ENCODE measurements at places on chromosomes 5 and 9.

- no peak for ATAC-seq
These were observed 36.0 kb downstream of the TTC1 start for GRCh38 chr5:160044967-160045366.

DNA sequence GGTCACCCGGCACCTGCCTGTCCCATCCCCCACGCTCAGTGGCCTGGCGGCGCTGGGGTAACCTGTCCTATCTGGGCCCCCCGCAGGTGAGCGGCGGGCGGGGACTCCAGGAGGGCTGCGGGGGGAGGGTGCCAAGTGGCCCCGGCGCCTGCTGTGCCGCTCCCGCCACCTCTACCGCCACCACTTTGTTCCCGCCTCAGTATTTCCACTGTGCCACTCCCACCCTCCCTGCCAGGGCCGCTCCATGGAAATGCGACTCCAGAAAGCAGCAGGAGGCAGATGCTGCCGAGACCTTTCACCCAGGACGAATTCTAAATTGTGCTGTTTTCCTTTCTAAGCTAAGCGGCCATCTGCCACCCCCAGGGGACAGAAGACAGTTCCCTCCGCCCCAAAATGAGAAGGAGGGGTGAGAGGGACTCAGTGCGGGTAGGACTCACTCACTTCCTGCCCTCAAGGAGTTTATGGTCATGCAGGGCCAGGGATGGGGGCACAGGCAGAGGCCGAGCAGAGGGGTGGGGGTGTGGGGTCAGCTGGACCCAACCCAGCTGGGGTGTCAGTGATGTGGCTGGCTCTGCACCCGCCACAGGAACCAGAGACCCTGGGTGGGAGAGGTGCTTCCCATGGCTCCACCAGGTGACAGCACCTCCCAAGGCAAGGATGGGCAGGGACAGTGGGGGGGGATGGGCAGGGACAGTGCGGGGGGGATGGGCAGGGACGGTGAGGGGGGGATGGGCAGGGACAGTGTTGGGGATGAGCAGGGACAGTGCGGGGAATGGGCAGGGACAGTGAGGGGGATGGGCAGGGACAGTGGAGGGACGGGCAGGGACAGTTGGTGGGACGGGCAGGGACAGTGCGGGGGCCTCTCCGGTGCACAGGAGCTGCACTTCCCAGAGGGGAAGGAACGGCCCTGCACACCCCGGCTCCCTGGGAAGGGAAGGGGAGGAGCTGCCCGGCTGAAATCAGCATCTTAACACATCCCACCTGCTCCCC is 17.8 kb downstream of the NOTCH1 start:
- ATAC-seq: no peak

DNA sequence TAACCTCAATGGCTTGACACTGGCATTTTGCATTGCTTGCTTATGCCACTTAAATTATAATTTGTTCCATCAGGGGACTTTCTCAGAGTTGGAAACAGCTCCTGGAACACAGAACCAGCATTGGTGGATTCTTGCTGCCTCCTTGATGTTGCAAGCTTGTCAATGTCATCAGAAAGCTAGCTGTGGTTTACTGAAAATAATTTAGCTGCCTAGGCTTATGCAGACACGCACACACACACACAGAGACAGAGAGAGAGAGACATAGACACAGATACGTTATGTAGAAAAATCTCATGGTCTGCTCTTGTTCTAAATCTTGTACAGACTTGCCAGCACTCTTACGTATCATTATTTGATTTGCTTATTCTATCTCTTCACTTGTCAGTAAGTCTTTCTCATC is 78.0 kb downstream of the HMHB1 start:
- no peak for ATAC-seq

DNA sequence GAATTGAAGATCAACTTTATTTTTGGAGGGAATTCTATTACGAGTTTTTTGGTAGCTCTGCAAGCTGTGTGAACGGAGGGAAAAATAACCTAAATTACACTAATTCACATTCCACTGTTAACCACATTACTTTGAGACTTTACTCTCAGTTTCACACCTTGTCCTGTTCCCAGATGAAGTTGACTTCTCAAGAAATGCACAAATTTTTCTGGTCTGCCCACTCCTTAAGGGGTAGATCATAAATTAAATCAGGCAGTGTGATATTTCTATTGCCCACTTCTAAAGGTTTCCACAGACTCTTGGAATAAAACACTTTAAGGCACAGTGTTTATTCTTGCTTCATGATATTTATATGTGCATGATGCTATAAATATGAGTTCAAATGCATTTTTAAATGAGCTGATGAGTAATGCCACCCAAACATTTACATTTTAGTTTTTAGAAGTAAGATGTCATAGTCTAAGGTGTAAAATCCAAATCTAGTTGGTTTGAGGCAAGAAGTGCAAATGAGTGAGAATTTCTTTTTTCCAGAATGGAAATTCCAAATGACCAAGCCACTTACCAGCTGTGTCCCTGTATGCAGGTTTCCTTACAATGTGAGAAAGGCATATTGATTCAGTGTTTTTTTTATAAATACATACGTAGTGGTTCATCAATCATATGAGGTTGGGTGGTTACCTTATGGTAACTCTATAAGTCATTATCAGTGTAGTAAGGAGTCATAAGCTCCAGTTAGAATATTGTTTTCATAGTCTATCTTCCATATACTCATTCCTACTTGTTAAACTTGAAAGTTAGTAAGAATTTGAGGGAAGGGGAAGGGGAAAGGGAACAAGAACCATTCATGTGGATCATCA is 437.7 kb upstream of the MEF2C start:
- no peak for ATAC-seq

DNA sequence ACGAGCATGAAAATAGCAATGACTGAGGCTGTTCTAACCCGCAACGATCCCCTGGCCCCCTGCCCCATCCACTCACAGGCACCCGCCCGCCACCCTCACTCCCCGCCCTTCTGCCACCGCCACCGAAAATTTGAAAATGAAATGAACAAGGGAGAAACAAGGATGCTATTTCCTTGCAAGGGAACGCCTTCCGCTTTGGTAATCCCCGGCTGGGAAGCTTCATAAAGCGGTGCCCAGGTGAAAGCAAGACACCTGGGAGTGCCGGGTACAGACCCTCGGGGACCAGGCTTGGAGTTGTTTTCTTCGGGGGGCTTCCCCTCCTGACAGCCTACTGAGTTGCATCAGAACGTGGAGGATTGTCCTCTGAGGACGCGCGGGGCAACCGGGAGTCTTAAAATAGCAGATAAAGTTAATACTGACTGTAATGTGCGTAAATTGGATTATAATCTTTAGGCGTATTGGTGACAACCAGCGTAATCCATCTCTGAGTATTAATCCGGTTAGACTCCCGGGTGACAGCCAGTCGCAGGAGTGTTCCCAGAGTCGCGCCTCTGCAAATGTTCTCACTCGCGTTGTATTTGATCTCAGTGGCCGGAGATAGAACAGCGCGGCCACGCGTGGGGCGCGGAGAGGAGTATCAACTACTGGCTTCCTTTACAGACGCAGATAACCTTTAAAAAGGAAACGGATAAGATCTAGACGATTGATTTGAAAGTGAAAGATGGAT is 885 bp upstream of the MLLT3 start:
- no peak for ATAC-seq

DNA sequence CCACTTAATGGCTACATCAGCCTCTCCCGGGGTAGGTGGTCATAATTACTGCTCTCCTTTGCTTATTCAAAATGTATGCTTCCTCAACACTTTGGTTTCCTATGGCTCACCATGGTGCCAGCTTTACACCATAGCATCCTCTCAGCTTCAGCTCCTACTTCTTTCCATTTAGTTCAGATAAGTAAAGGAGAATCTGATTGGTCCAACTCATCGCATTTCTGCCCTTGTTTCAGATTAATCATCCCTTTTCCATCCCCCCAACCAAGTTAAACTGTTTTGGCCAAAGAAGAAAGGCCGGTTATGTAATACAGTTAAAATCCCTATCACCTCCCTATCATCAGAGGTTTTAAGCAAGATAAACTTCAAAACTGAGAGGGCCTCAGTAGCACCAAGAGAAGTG is 130.5 kb downstream of the CETN3 start:
- no peak for ATAC-seq

DNA sequence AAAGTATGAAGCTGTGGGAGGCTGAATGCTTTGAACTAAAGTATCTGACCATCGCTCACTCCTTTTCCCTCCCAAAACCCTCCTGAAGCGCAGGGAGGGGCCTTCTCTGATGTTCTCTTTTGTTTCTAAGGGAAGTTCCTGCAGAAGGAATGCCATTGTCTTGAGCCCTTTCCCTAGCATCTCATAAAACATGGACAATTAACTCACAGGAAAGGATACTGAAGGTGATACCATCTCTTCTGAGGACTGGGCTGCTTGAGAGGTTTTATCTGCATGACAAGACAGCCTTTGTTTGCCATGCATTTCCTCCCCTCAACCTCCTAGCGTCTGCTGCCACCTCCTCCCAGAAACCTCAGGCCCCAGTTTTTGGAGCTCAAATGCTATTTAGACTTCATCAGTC is 4.3 kb upstream of the RMND5B start:
- no peak for ATAC-seq

DNA sequence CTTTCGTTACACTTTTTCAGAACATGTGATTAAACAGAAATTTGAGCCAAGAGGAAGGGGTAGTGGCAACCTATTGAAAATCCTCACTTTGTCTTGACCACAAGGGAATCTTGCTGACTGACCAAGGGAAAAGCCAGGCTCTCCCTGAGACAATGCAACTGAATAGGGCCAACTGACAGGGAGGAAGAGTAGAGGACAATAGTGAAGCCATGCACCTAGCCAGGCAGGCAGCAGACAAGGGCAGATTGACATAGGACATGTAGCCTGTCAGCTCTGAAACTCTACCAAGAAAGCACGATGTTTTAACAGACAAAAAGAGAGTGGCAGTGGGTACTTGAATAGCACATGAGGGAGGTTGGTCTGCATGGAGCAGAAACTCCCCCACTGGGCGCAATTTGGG is 8.5 kb upstream of the TGFBR1 start:
- ATAC-seq: no peak

DNA sequence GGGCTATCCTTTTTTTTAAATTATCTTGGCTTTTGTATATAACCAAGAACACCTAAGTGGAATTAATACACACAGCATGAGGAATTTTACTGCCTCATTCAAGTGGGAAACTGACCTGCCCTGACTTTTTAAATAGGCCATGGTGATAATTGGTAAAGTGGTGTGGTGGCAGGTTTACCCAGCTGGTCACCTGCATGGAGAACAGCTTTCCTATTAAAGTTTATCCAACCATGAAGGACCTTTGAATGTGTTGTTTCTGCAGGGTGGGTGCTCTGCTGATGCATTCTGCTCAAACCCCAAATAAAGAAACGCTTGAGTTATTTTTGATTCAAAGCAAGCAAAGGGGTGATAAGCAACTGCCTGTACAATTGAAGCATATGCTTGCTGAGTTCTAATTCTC is 261.0 kb upstream of the GRIN3A start:
- no peak for ATAC-seq

- ATAC-seq: no peak
These were observed 34.4 kb upstream of the MRPS30 start for GRCh38 chr5:44774279-44774880.

DNA sequence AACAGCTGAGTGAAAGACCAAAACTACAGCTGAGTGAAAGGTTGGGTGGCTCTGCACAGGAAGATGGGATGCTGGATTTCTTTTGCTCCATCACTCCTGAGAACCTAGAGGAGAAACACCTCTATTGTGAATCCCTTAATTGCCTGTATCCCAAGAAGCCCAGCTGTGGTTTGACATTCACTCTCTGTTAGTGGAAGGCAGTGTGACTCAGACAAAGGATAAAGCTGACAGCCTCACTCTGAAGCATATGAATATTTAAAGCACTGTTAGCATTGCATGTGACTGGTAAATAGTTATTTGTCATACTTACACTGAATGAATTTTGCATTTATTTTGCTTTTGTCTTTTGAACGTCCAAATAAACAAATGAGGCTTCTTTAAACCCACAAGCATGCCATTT is 367.1 kb upstream of the RIOK2 start:
- ATAC-seq: no peak

DNA sequence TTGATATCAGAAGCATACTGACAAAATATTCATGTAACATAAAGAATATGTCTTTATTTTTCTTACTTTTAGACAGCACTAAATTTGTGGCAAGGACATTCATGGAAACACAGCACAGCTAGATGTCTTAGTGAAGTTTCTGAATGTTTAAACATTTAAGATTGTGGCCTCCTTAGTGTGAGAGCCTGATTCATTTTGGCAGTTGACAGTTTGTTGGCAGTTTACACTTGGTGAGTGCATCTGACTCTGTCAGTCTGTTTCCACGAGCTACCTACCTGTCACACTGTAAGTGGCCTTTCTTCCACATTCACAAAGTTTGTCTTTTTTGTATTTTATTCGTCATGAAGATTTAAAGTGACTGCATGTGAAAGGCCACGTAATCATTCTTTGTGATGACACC is 436.8 kb downstream of the TUSC1 start:
- ATAC-seq: no peak

DNA sequence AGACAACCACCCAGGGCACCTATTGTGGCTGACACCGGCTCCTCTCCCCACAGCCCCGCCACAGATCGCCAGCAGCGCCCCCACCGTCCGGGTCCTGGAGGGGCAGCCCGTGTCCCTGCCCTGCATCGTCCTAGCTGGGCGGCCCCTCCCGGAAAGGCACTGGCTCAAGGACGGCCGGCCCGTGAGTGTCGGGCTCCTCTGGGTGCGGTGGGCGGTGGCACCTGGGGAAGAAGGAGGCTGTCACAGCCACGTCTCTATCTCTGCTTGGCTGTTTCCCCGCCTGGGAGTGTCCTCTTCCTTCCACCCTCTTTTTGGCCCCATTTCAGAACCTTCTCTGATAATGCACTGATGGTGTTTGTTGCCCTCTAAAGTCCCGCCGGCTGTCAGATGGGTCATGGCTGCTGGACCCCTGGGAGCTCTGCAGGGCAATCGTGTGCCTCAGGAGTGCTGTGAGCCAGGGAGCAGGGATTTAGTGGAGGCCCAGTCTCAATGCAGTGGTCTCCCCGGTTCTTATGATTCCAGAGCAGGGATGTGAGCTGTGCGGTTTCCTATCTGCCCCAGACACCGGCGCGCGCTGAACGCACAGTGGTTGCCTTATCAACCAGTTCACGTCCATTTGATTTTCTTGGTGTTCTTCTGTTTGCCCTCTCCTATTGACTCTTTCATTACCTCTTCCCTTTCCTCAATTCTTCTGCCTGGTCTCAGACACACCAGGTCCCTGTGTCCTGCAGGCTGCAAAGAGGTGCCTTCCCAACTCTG is 55.3 kb downstream of the HMCN2 start:
- no peak for ATAC-seq

- ATAC-seq: no peak
These were observed 971.3 kb upstream of the CDH18 start for GRCh38 chr5:20959347-20959746.

DNA sequence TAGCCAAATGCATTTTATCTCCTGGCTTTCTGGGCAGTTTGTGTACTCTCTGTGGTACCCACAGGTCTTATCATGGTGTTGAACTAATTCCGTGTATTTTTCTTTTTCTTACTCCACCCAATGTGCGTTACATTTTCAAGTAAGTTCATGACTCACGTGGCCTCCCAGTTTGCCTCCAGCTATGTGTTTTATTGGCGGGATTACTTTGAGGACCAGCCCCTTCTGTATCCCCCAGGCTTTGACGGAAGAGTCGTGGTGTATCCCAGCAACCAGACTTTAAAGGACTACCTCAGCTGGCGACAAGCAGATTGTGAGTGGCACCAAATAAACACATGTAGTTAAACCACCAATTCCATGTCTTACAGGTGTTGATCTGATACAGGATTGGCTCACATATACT is 3.2 kb downstream of the THG1L start:
- no peak for ATAC-seq
